ENCODE measurements at places on chromosomes 2 and 18.

GRCh38 chr2:152445791-152446201 lies 110.8 kb downstream of the FMNL2 start:
- no peak for DNase-seq

- DNase-seq, result no peak
Observed at GRCh38 chr18:50879302-50880118, 592 bp downstream of the ME2 start.

DNA sequence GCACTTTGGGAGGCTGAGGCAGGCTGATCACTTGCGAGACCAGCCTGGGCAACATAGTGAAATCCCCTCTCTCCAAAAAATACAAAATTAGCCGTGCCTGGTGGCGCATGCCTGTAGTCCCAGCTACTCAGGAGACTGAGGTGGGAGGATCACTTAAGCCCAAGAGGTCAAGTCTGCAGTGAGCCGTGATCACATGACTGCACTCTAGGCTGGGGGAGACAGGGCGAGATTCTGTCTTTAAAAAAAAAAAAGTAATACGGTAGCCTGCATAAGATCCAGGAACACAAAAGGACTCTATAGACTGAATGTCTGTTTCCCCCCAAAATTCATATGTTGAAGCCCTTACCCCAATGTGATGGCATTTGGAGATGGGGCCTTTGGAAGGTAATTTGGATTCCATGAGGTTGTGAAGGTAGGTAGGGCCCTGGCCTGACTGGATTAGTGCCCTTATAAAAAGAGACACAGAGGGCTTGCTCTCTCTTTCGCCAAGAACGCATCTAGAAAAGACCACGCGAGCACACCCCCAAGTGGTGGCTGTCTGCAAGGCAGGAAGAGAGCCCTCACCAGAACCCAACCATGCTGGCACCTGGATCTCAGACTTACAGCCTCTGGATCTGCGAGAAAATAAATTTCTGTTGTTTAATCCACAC lies 17.0 kb downstream of the MBOAT2 start:
- DNase-seq, result no peak

- DNase-seq, result no peak
Observed at GRCh38 chr2:224009605-224010315, 29.3 kb downstream of the SERPINE2 start.

- DNase-seq, result no peak
Observed at GRCh38 chr2:211302676-211303075, 746.3 kb downstream of the CPS1 start.

- no peak for DNase-seq
Observed at GRCh38 chr2:235494716-235495372, 1.0 kb downstream of the AGAP1 start.

- no peak for DNase-seq
Observed at GRCh38 chr18:6891788-6892187, 162.3 kb downstream of the ARHGAP28 start.

GRCh38 chr2:58378152-58378551 lies 137.0 kb upstream of the FANCL start:
- no peak for DNase-seq

GRCh38 chr2:188902901-188903491 lies 71.2 kb upstream of the COL3A1 start:
- no peak for DNase-seq

DNA sequence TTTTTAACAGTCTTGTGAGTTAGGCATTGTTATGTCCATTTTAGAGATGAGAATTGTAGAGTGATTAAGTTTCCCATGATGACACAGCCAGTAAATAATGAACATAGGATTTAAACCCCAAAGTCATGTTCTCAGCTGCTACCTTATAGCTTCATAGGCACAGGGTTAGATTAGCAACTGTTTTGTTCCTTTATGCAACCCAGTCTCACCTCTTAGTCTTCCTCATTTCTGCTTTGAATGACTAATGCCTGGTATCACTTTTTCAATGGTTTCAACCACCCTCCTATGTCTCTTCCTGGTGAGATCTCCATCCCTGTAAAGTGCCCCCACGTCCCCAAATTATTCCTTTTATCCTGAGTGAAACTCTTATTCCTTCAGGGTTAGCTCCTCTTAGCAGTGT lies 44.3 kb downstream of the MFSD6 start:
- no peak for DNase-seq

DNA sequence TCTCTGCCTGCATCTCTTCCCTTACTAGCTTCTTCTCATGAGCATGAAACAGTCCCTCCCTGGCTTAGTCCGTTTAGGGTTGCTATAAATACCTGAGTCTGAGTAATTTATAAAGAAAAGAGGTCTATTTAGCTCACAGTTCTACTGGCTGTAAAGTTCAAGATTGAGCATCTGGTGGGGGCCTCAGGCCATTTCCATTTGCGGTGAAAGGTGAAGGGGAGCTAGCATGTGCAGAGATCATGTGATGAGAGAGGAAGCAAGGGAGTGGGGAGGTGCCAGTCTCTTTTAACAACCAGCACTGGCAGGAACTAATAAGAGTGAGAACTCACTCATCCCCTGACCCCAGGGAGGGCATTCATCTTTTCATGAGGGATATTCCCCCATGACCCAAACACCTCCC lies 26.8 kb downstream of the RHBDD1 start:
- no peak for DNase-seq

GRCh38 chr2:235049069-235049468 lies 97.3 kb downstream of the SH3BP4 start:
- DNase-seq, result no peak

DNA sequence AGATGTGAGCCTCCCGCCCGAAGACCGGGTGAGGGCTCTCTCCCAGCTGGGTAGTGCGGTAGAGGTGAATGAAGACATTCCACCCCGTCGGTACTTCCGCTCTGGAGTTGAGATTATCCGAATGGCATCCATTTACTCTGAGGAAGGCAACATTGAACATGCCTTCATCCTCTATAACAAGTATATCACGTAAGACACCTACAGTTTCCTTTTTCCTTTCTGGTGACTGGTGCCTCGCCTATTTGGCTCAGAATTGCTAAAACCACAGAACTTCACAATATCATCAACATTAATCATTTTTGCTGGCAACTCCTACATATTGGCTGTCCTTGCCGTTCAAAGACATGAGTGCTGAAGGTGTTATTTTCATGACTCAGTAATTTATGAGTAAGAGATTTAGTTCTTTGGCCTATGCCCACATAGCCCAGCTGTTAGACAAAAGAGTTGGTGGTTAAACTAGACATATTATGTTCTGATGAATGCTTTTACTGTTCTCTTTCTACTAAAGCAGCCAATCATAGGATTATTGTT lies 2.2 kb downstream of the STAMBP start:
- DNase-seq, result no peak

DNA sequence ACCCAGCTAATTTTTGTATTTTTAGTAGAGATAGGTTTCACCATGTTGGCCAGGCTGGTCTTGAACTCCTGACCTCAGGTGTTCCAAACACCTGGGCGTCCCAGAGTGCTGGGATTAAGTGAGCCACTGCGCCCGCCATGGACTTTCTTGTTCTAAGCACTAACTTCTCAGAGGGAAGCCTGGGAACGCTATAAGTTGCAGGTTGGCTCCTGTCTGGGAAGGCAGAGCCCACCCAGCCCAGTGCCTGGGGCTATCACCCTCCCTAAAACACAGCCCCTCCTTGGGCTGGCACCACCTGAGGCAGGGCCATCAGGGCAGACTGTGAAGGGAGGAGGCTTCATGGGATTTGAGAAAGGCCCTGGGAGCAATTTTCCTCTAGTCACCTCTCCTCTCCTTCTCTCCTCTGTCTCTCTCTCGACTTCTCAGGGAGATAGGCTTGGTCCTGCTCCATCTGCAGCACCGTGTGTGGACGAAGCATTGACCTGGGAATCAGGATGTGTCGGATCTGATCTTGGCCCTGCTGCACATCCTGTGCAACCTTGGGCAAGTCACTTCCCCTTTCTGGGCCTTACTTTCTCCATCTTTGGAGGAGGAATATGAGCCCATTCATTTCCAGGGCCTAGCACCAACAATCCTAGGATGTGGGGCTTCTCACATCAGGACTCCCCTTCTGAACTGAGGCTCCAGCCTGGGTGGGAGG lies 10.9 kb downstream of the PSD4 start:
- no peak for DNase-seq

GRCh38 chr2:177273408-177273807 lies 8.9 kb upstream of the NFE2L2 start:
- no peak for DNase-seq

DNA sequence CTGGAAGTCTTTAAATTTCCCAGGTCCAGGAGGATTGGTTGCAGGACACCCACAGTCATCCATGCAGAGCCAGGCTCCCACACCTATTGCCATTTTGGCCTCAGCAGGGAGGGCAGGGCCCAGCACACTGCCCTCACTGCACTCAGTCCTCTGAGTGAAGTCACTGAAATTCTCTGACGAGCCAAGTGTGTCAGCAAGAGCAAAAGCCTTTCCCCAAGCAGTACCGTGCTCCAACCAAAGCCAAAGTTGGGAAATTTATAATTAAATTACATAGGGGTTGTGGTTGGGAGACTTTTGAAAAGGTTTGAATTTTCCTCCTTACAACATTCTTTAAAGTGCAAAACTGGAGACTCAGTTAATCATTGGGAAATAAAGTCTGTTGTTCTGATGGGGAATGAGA lies 98.5 kb upstream of the CD226 start:
- no peak for DNase-seq

DNA sequence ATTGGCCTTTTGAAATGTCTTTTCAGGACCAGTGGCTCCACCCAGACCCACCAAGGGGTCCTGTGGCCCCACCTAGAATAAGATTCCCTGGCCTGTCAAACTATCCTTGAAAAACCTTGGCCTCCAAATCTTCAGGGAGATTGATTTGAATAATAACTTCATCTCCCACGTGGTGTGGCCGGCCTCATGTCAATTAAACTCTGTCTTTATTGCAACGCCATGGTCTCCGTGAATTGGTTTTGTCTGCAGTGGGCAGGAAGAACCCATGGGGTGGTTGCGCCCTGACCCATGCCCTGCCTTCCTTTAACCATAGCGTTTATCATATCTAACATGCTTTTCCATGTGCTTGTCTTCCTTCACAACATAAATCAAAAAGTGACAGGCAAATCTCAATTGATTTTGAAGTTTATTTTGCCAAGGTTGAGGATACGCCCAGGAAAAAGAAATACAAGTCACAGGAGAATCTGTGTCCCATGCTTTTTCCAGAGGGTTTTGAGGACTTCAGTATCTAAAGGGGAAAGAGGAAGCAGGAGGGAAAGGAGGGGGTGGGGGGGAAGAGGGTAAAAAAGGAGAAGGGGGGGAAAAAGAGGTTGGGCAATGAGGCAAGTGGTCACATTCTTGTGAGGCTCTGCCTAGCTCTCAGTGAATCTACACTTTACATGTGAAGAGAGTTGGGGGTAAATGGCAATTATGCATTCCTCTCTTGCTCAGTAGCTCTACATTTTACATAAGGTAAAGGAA lies 66.5 kb upstream of the CABLES1 start:
- no peak for DNase-seq

- DNase-seq, result no peak
Observed at GRCh38 chr2:23533338-23533695, 148.3 kb downstream of the KLHL29 start.

DNA sequence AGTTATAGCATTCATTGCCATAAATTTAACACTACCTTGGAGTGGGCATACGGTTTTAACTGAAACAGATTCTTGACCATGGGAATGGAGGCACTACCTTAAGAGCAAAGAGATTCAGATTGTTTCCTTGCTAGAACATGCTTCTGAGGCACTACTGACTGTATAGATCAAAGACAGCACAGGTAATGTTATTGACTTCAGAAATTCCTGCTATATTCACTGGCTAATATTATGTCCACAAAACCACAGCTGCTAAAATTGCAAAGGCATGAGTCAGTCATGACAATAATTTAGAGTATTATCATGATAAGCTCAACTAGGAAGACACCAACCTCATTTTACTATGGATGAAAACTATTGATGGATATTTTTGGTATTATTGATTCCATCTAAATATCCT lies 39.4 kb downstream of the SLC8A1 start:
- DNase-seq, result no peak

GRCh38 chr2:199128476-199129229 lies 329.1 kb downstream of the SATB2 start:
- no peak for DNase-seq

DNA sequence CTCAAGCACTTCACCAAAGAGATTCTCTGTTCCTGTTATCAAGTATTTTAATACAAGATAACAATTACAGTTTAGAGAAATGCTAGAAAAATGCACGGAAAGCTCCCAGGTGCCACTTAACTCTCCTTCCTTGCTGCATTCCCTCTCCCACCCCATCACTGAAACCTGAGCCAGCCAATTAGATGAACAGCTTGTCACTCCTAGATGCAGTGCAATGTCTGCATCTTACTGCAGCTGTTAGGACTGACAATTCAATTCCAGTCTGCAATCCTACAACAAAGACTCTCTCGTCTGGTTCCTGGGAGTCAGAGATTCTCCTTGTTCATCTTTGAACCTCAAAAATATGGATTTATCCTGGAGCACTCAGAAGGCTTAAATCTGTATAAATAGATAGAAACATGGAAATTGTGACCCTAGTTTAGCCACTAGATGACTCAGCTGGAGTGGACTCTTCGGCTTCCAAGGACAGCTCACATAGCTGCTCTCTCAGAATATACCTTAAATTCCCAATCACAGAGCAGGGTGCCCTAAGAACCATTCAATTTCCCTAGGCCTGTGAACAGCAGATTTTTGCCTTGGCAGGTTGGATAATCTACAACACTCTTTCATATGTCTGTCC lies 311.1 kb downstream of the NRXN1 start:
- no peak for DNase-seq

- DNase-seq, result no peak
Observed at GRCh38 chr18:35477497-35477896, 20.3 kb downstream of the INO80C start.

DNA sequence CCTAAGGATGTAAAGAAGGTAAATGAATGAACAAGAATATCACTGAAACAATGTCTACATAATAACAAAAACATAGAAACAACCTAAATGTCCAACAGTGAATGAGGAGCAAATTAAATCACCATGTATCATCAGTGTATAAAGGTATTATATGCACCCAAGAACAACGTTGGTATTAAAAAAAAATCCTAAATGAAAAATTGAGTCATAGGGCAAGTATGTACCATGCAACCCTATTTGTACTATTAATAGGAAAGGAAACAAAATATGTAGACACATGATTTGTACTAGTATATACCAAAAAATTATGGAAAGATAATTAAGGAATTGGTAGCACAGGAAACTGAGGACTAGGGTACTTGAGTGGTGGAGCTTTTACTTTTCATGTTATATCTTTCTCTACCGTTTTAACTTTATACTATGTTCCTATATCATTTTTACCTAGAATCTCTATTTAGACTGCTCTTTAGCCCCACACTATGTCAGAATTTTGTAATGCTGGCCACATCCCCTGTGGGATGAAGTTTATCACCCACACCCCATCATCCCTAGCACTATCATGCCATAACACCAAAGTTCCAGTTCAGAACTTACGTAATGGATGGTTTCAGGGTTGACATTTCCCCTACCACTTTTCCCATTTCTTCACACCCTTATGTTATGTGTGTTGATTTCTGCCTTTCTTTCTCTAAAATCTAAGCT lies 25.6 kb downstream of the IKZF2 start:
- no peak for DNase-seq

GRCh38 chr2:227877421-227878310 lies 6.2 kb downstream of the DAW1 start:
- DNase-seq, result no peak

- DNase-seq, result no peak
Observed at GRCh38 chr18:46226461-46226860, 122.3 kb downstream of the HAUS1 start.

Measured in effector CD8-positive, alpha-beta T cell (primary cell).